ENCODE measurements at places on chromosomes 4 and X.
A peak's percentile ranks its signal among the peaks of the same experiment; 100 is the strongest.

DNA sequence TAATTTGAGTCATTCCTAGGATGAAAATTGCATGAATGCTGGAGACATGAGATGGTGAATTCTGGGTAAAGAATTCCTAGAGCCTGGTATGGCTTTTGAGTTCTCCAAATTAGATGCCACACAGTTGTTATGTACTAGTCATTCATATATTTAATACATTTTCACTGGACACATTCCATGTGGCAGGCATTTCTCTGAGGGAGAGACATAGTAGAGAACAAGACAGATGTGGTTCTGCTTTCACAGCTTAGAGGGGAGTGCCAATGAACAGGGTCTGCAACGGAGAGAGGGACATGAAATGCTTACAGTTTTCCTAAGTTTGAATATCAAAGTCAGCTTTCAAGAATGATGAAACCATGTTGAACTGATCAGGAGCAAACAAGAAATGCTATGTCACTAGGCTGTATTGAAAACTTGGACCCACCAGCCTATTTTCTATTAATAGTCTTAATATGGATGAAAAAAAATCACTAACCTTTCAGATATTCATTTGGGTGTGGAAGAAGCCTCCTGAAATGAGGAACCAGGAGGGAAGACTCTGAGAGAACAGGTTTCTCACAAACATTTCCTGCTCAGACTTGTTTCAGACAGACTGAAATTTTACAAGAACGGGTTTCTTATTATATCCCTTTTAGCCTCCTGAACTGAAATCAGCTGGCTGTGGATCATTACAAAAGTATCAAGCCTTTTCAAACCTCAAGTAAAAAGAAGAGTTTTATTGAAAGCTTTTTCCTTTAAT is 276.0 kb upstream of the TET2 start:
- no peak for DNase-seq

GRCh38 chr4:25875281-25875745 is 12.5 kb upstream of the SEL1L3 start:
- DNase-seq: peak; percentile 54

DNA sequence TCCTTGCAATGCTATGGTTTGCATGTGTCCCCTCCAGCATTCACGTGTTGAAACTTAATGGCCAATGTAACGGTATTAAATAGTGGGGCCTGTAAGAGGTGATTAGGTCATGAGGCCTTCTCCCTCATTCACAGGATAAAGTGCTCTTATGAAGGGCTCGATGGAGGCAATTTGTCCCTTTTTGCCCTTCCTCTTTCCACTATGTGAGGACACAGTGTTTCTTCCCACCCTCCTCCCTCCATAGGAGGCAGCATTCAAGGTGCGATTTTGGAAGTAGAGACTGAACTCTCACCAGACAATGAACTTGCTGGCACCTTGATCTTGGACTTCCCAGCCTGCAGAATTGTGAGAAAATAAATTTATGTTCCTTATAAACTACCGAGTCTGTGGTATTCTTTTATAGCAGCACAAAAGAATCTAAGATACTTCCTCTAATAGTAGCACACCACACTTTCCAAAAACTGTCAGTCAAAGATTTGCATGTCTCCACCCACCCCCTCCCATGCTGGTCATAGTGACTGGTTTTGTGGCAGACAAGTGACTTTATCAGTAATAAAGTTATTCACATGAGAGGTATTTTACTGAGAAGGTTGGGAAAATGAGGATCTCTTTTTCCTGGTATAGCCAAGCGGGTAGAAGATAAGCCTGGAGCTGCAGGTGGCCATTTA is 113.5 kb upstream of the TTC29 start:
- no peak for DNase-seq

- no peak for DNase-seq
Observed at GRCh38 chrX:16113978-16114565, 9.3 kb upstream of the GRPR start.

DNA sequence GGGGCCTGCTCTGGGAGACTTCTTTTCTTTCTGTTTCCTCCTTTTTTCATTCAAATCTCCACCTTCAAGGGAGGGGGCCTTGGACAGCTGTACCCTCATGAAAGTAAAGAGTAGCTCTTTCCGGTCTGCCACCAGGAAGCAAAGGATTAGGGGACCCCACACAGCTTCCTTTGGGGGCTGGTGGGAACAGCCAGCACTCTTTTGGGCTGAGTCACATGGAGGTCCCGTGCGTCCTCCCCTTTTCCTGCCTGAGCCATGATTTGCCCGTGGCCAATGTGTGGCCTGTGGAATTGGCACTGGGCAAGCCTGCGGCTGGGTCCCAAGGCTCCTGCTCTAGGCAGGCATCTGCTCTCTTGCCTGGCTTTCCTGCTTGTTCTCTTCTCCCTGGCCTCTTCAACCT is 65.5 kb downstream of the FHDC1 start:
- DNase-seq: no peak

- no peak for DNase-seq
Observed at GRCh38 chr4:163558539-163559044, 64.1 kb downstream of the TMA16 start.

- no peak for DNase-seq
Observed at GRCh38 chrX:10231461-10231860, 74.7 kb downstream of the CLCN4 start.

DNA sequence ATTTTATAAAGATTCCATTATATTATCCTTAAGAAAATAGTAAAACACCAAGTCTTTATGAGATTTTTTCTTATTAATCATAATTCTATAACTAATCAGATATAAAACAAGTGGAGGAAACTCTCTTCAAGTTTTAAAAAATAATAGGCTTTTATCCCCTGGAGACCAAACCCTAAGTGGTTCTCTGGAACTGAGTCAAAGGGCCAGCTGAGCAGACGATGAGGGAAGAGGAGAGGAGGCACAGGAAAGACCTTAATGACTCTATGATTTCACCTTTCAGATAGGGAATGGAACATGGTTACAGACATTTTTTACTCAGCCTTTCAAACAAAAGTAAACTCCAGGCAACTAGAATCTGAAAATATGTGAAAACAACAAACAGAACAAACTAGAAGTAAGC is 201.8 kb downstream of the SLC39A8 start:
- no peak for DNase-seq

DNA sequence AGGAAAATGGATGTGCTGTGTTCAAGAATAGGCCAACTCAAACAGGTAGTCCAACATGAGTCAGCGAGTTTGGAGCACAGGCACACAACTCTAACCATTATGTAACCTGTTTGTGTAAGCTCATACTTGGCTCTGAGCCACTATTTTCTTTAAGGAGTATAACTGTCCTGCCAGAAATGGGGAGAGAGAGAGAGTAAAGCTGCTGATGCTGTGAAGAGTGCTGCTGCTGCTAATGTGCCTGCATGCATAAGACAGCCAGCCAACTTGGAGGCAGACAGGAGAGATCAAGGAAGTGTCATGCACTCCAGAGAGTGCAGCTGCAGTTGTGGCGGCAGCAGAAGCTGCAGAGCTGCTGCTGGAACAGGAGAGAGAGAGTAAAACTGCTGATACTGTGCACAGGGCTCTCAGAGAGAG is 11.7 kb upstream of the STATH start:
- peak; percentile 92 for DNase-seq

DNA sequence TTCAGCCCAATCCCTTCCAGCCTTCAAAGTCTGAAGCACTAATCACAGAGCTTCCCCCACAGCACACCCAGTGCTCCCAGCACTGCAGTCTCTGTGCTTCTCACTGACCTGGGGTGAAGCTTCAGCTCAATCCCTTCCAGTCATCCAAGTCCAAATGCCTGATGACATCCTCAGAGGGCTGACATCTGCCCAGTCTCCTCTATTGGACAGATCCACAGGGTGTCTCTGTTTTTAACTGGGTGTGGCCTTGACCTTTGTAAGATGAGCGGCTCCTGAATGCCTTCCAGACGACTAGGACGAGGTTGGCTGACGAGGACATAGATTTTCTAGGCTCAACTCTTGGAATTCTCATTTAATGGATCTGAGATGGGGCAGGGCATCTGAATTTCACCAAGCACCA is 7.6 kb upstream of the SLC2A9 start:
- DNase-seq: no peak

GRCh38 chr4:26175006-26175786 is 145.6 kb upstream of the RBPJ start:
- DNase-seq: no peak

DNA sequence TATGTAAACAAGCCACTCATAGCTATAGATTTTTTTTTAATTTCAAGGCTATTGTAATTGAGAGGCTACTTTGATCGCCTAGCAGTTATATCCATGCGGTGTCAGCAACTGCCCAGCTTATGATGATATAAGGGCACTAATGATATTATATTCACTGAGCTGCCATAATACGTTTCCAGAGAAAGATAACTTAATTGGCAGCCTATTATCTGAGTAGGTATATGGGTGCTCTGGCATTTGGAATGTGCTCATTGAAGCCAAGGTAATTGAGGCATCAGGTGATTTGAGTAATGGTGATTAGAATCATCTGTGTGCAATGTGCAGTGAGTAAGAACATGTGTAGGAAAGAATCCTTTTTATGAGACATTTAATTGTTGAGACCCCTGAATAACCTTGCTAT is 490.0 kb downstream of the CENPC start:
- no peak for DNase-seq

DNA sequence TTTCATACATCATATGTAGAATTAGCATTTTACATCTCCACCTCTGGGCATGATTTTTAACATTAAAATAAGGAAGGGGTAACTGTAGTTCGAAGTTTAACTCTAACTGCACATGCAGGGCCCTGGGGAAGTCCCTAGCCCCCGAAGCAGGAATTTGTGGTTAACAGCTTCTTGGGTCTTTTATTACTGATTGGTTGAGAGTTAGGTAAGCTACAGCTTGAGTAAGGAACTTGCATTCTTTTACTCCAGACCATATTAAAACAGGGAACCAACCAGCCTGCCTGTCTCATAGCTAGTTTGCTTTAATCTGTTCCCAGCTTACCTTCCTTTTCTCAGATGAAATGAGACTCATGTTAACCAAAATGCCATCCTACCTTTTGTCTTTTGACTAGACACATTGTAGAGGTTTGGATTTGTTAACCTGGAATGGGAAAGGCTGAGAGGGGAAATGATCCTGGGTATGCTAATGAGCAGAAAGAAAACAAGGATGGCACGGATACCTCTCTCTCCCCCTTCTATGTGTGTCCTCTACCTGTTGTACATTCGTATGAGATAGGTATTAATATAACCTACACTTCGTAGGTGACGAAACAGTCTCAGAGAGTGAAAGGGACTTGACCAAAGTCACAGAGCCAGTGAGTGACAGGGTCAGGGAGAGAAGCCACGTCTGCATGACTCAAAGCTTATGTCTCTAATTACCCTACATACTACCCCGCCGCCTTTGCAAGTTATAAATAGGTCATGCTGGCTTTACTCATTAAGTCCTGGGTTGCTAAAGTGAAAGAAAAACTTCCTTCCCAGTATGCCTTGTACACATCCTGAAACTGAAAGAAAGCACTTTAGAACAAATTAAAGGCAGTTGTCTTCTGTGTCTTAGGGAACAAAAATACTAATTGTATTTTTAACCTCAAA is 119.5 kb upstream of the AFF2 start:
- DNase-seq: peak; percentile 64

- no peak for DNase-seq
Observed at GRCh38 chr4:120714417-120715010, 208.0 kb downstream of the PRDM5 start.

DNA sequence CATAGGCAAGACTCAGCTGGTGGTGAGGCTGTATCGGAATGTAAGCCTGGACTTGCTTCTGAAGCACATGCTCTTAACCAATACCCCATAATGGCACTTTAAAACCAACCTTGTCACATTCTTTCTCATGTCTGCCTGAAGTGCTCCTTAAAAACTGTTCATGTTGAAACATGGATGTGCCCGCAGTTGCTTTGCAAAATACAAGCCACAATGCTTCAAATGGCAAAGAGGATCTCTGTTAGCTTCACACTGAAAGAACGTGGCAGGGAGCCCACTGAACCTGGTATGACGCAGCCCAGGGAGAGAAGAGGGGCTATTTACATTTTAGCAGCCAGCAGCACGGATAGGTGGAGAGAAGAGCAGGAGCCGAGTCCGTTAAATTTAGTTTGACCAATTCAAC is 29.3 kb downstream of the SOD3 start:
- no peak for DNase-seq

DNA sequence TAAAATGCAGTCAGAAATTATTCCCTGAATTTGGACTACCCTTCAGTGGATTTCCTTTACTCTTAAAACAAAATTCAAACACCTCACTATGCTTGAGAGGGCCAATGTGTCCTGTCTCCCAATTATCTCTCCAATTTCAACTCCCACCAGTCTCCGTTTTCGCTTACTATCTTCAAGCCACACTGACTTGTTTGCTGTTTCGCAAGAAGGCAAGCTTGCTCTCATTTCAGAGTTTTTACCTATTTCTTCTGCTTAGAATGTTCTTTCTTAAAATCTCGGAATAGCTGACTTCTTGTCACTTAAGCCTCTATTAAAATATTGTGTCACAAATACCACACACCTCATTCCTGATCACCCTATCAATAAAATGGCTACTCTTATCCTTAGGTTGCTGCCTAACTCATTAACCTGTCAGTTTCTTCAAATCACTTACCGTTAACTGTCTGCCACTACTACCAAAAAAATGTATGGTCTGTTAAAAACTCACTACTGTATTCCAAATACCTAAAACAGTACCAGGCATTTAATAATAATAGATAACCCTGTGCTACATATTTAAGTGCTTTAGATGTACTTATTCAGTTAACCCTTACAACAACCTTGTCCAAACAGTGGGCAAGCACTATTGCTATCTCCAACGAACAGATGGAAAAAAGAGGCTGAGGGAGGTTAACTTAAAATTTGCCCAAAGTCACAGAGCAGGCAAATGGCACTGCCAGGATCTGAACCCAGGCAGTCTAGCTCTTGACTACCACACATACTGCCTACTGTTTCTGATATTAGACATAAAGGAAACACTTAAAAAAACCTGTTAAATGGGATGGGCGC is 2.9 kb downstream of the UBA6 start:
- no peak for DNase-seq

- DNase-seq: no peak
Observed at GRCh38 chrX:111503485-111503993, 7.9 kb upstream of the SERTM2 start.

GRCh38 chr4:77821775-77822174 is 2.6 kb upstream of the CNOT6L start:
- DNase-seq: peak; percentile 17

- DNase-seq: no peak
Observed at GRCh38 chr4:144705601-144706590, 59.9 kb downstream of the HHIP start.

DNA sequence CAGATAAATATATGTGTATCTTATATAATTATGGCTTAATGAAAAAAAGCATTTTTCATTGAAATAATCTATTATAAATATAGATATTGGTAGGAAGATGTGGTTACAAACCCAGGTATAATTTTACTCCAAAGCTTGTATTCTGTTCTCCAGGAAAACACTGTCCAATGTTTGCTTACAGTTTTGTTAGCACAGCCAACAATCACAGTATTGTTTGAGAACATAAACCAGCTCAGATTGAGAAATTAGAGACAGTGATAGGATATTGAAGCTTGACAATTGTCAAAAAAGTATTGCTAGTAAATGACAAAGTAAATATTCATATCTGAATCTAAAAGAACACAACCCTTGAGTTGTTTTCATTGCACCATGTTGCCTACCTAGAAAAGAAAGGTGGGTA is 228.8 kb downstream of the ADGRL3 start:
- DNase-seq: no peak

- no peak for DNase-seq
Observed at GRCh38 chrX:151973060-151973661, 1.3 kb downstream of the GABRE start.

All from RPMI8226 (cell line).